ENCODE measurements at places on chromosomes 11 and 22.

GRCh38 chr11:107102692-107103477 is 84.6 kb upstream of the GUCY1A2 start:
- DNase-seq: no peak

- no peak for DNase-seq
Measured at GRCh38 chr11:97445561-97445960, 1055.7 kb downstream of the JRKL start.

DNA sequence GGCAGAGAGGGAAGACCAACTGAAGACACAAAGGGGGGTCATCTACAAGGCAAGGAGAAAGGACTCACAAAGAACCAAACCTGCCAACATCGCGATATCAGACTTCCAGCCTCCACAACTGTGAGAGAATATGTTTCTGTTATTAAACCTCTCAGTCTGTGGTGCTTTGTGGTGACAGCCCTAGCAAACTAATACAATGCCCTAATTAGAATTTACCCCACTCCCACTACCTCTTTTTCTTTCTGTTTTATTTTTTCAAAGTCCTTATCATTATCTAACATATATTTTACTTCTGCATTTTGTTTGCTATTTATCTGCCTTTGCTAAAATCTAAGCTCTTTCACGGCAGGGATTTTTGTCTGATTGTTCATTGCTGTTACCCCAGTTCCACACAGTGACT is 2.5 kb upstream of the OR52D1 start:
- DNase-seq: no peak

- no peak for DNase-seq
Measured at GRCh38 chr11:12122083-12122482, 11.7 kb downstream of the MICAL2 start.

GRCh38 chr11:2838676-2839294 is 46.8 kb downstream of the CDKN1C start:
- no peak for DNase-seq

GRCh38 chr22:26182723-26183122 is 13.5 kb downstream of the SEZ6L start:
- DNase-seq: no peak

DNA sequence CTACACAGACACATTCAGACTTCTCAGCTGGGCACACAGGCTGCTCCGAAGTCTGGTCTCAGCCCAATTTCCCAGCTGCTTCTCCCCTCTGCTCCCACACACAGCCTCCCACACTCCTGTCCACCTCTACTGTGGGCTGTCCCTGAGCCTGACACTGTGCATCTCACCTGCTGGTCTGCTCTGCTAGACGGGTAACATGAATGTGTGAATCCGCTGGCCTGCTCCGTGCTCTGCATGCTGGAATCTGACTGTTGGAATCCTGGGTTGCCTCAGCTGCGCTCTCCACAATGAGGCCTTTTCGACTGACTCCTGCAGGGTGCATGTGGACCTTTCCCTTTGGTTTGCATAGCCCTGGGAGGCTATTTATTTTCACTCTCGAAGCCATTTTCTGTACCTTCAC is 489.5 kb upstream of the B3GAT1 start:
- DNase-seq: no peak

DNA sequence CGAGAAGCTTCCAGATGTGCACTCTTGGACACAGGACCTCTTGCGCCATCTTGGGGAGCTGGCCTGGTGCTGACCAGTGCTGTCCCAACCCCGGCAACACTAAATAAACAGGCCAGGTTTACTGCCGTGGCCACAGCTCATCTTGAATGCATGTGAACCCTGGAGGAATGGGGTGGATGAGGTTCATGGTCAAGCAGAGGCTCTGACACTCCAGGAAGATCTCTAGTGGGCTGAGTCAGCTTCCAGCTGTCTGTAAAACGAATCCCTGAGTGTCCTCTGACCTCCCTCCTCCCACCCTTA is 51.8 kb downstream of the ALX4 start:
- no peak for DNase-seq

- DNase-seq: no peak
Measured at GRCh38 chr11:132257871-132258270, 887.5 kb downstream of the NTM start.
